ENCODE measurements at places on chromosomes 6 and 20.

- peak; percentile 81 for DNase-seq
Observed at GRCh38 chr6:150301846-150302519, 66.8 kb upstream of the IYD start.

DNA sequence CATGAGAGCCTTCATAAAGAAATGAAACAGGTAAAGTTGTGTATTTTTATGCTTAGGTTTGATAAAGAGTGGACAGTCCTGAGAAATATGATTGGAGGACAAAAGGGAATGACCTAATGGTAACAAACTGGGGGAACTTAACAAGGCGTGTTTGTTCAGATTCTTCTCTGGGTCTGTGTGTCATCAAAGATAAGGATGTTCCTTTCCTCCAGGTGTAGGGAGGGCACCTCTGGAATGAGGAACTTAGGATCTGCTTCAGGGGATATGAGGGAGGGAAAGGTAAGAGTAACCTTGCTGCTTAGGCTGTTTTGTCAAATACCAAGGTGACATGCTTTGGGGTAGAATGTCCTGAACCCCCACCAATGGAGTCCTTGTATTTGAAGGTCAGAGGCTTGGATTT is 291.9 kb downstream of the KCNQ5 start:
- DNase-seq, result no peak

GRCh38 chr20:4147319-4147718 is 132.0 kb upstream of the RNF24 start:
- peak; percentile 35 for DNase-seq

DNA sequence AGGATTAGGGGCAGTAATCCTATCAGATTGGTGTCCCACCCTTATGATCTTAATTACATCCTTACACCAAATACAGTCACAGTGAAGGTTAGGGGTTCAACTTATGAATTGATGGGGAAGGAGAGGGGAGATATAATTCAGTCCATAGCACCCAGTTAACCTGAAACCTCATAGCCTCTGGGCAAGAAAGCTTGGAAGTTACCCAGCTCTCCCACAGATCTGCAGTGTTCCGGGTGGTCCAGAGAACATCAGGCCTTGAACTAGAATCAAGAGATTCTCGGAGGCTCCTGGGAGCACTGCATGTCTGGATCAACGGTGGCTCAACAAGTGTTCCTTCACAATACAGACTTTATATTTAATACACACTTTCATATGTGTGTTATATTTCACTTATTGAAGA is 392.6 kb upstream of the MARCKS start:
- DNase-seq, result no peak

- DNase-seq, result no peak
Observed at GRCh38 chr6:7680393-7681075, 45.4 kb upstream of the BMP6 start.

DNA sequence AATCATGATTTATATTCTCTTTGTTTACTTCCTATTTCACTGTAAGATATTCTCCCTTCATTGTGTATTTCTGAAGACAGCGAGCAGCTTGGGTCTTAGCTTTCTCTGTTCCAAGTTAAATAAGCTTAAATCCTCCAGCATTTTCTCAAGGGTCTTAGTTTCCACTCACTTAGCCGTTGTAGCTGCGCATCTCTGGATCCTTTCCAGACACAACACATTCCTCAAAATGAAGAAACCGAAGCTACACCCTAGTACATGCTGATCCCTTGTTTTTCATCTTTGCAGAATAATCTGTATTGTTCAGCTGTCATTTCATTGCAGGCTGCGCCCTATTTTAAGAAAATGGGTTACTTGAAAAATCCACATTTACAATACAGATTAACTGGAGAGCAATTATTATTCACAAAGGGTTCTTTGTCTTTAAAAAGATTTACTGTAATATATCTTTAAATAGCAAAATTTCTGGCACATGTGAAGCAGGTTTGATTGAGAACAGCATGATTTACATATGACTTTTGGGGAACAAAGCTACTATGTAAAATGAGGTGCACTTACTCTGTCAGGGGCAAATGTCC is 375.8 kb downstream of the QKI start:
- peak; percentile 64 for DNase-seq

DNA sequence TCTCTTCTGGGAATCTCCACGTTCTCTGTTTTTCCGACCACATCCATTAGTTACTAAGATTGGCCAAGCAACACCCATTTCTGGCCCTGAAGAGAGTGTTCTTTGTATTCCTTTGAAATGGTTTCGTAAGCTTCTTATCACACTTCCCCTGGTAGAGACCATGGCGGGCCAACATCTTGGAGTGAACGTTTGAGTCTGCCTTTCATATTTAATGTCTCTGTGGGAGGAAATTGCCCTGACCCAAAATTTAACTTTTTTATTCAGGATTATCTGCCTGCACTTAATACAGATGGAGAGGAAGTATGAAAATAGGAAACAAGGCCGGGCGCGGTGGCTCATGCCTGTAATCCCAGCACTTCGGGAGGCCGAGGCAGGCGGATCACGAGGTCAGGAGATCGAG is 177.0 kb upstream of the SNX9 start:
- DNase-seq, result no peak

DNA sequence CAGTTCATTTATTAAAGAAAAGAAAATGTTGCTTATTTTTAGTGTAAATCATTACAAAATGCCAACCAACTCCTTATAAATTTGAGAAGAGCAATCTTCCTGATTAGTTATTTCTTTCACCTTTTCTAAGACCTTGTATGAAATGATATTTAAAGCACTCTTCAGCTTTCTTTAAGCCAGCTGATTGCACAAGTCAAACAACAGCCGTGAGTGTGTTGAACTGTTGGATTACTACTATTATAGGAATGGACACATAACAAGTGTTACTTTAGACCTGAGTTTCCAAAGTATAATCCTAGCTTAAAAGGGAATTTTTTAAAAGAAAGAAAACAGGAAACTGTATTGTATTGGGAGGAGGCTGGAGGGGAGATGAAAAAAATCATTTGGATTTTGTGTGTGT is 26.8 kb upstream of the GLP1R start:
- DNase-seq, result no peak

GRCh38 chr20:25116739-25117458 is 35.0 kb upstream of the VSX1 start:
- DNase-seq, result no peak

GRCh38 chr6:138970856-138971425 is 17.1 kb downstream of the REPS1 start:
- peak; percentile 96 for DNase-seq

DNA sequence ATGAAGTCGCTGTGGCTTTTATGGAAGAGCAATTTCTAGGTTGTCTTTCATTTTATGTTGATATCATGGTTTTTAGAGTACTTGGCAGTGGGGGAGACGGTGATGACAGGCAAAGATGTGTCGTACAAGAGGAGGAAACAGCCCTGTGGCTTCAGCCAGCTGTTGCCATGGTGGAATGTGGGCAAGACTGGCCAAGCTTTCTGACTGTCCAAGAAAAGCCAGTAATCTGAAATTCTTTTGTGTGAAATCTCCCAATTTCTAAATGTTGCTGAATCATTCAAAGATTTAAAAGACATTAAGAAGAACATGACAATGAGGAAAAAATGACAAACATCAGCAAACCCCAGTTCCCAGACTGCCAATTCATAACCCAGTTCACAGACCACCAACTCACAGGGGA is 23.1 kb downstream of the PFDN4 start:
- DNase-seq, result peak; percentile 48

DNA sequence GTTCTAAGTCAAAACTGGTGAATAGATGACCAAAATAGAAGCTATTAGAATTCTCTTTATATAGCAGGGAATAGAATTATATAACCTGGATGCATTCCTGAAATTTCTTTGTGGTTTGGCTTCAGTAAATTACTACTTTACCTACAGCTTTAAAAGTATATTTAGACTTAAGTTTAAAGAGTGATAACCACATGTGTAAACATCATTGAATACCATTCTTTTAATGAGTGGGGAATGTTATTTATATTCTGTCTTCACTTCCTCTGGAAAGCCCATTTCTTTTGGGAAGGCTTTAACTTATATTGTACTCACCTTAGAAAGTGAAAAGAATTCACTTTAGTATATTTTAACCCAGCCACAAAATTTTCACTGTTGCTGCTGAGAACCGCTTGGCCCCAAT is 39.1 kb downstream of the PLEKHG1 start:
- DNase-seq, result no peak

- no peak for DNase-seq
Observed at GRCh38 chr6:34772940-34773339, 15.6 kb downstream of the SNRPC start.

DNA sequence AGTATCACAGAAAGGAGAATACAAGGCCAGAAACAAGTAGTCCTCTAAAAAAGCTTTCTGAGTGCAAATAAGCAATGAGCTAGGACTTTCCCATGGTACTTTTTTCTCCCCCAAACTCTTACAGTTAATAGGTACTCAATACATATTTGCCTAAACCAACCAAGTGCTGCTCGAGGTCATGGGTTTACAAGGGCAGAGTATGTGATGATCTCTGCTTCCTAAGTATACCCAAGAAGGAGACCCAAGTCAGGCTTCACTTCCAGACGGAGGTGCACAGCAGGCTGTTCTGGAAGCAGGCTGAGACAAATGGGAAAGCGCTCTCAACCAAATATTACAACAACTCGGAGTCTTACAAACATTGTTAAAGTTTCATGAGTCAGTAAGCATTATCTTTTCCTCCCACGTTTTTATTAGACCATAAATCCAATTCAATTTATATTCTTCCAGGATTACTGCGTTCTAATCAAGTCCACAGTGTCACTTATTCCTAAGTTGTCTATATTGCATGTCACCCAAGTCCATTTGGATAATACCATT is 8.1 kb downstream of the FYN start:
- no peak for DNase-seq

GRCh38 chr20:16433293-16433580 is 140.0 kb downstream of the KIF16B start:
- no peak for DNase-seq

DNA sequence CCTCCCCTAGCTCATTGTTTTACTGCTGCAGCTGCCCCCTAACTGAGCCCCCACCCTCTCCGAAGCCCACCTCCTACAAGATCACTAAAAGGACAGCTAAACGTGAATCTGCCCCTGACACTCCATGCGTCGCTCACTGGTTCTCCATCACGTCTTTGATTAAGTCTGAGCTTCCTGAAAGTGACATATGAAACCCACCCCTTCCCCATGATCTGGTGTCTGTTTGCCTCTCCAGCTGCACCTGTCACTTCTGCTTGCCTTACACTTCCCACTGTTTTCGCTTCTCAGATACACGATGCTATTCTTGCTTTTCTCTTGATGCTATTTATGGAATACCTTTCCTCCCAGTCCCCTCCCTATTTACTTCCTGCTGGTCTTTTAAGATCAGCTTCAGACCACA is 8.0 kb upstream of the PERP start:
- no peak for DNase-seq

DNA sequence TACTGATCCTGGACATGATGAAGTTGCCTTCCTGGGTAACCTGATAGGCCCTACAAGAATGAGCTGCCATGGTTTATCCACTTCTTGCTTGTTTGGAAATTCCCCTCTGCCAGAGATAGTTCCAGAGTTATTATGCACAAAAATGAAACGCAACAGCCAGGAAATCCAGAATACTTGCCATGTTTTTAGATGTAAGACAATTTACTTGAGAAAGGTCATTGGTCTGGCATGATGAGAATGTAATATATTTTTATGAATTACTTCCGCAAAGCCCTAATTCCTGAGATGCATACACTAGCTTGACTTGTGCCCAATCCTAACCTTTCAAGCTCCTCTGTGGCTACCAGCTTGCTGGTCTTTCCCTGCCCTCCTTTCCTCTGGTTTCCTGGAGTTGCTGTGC is 27.9 kb upstream of the NT5E start:
- DNase-seq, result peak; percentile 65

GRCh38 chr6:89045011-89045387 is 35.6 kb upstream of the PNRC1 start:
- no peak for DNase-seq

- DNase-seq, result peak; percentile 47
Observed at GRCh38 chr6:125945378-125946141, 11.0 kb upstream of the HINT3 start.

GRCh38 chr6:96522465-96523009 is 931 bp downstream of the UFL1 start:
- DNase-seq, result peak; percentile 22

DNA sequence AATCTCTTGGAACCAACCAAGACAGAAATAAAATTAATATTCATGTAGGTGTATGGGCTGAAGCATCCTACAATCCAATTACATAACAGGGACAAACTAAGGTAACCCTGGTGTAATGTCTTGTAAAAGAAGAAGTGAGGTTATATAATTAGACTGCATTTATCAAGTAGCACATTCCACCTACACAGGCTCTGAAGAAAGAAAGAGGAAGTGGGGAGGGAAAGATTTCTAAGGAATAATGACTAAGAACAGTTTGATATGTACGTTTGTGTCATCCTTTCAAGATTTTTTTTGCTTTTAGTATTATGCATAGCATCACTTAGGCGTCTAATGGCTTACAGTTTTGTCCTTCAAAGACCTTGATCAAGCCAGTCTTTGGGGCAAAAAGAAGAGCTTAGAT is 139.7 kb downstream of the PLCB1 start:
- no peak for DNase-seq

DNA sequence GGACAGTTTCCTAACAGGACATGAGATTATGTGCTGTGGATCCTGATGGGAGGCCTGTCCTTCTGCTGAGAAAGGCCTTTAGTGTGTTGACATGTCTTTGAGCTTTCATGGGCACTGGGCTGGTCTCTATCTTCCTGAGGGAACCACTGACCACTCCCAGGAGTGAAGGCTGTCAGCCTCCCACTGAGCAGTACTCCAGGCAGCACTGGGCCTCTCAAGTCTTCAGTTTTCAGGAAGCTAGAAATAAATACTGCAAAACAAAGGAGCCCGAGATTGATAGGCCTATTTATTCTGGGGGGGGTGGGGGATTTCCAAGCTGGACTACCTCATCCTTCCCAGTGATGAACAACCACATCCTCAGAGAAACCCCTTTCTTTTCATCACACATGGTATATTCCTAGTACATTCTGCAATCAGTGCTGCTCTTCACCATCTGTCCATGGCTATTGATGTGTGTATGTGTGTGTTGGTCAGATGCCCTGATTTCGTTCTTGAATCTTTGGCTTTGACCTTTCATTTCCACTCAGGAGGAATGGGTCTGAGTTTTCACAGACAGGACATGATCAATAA is 180.9 kb upstream of the SPTLC3 start:
- DNase-seq, result no peak

- DNase-seq, result no peak
Observed at GRCh38 chr6:127367023-127367375, 23.6 kb upstream of the ECHDC1 start.

- no peak for DNase-seq
Observed at GRCh38 chr20:63216849-63217471, 1.0 kb upstream of the YTHDF1 start.

GRCh38 chr6:32956176-32956575 is 3.3 kb upstream of the HLA-DMA start:
- DNase-seq, result no peak

- no peak for DNase-seq
Observed at GRCh38 chr6:104527311-104527710, 332.4 kb downstream of the HACE1 start.

All from fibroblast of skin of right biceps (primary cell).